CD4-positive, alpha-beta T cell treated with Interleukin-1 beta for 1 hour (primary cell): ENCODE measurements at places on chromosomes 5 and 9.

DNA sequence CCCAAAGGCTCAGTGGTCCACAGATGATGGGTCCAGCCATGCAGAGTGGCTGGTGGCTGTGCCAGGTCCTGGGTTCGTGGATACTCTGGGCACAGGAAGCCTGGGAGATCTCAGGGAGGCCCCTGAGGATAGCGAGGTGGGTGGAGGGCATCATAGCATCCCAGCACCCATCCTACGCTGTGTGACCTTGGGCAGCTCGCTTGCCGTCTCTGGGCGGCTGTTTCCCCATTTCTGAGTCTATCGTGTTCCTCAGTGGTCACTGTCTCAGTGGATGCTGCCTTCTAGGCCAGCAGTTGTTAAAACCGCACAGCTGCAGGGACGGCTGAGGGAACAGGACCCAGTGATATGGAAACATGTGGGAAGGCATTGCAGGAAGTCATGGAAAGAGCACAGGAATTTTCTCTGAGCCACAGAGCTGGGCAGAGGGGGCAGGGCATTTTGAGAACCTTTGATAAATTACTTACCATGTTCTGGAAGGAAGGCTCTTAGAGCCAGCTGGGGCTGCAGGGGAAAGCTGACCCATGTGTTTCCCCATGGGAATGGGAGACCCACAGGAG lies 86.4 kb upstream of the COL5A1 start:
- DNase-seq: no peak

DNA sequence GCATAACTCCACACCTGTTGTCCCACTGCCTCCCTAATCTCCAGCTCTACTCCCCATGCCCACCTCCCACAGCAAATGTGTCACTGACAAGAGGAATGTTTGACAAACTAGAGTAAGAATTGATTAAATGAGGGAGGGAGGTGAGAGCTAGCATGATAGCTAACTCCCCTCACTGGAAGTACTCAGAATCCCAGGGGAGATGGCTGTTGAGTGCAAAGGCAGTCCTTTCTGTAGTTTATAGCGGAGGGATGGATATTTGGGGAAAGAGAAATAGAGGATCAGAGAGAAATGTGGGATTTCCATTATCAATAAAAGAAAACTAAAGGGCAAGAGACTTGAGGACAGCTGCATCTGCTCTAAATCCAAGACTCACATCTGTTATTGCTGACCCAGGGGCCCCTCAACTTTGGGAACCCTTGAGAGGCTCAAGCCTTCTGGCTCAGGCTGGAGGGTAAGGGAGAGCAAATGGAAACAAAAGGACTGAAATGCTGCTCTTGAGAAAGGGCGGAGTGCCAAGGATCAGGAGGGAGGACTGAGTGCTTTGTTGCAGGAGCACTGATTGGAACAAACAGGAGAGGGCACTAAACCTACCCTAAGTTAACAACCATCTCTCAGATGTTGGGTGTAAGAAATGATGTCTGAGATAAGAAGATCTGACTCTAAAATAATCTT lies 372.1 kb downstream of the NTRK2 start:
- DNase-seq: no peak

GRCh38 chr5:100406640-100407039 lies 128.5 kb upstream of the FAM174A start:
- no peak for DNase-seq

GRCh38 chr9:74838351-74838750 lies 49.4 kb downstream of the TRPM6 start:
- DNase-seq: no peak

- DNase-seq: no peak
Measured at GRCh38 chr5:126417178-126417577, 6.0 kb upstream of the GRAMD2B start.

DNA sequence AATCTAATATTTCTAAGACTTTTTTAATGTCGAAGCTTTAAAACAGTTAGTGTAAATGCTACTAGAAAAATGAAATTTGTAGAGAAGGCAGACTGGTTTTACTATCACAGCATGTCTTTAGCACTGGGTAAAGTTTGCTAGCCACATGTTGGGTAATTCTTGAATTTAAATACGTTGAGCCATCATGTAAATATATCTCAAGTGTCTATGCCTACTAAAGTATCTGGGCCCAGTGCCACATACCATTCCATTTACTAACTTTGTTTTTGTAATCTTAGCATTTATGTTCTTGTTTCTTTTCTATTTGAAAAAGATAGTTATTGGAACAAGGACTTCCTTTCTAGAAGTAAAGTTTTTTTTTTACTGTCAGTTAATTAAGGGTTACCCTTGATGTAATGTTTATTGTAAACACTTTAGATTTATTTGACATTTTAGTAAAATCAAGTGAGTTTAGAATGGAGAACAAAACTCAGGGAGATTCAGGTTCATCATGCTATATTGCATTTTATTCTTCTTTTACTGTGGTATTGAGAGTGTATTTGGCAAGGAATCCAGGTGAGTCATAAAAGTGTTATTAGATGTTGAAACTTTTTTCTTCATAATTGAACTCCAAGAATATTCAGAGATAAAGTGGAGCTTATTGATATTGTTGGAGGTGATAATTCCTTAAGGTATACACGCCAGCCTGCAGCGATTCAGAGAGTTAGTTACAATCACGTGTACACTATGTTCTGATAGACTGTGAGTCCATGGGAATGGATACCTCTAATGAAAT lies 182.4 kb downstream of the CCDC171 start:
- no peak for DNase-seq

DNA sequence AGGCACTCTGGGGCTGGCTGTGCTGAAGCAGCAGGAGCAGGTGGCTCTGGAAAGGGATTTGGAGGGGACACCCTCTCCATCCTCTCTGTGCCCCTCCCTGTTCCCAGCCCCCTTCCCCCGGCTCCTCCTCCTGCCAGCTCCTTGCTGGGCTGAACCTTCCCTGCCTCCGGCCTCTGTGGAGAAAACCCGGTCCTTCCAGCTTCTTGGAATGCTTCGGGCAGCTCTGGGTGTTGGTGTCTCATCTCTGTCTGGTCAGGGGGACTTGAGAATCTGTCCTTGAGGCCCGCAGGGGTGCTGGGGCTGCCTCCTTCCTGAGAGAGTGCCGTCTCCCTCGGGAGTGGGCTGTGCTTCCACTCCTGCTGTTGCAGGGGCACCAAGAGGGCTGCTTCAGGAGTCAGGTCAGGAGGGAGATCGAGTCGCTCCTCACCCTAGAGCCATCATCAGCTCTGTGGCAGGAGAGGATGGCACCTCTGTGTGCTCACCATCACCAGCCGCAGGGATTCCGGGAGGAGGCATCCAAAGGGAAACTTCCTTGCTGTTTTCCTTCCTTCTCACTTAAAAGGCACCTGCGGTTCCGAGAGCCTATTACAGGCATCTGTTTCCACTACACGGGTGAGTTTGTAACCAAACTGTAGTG lies 30.6 kb downstream of the NDUFS6 start:
- DNase-seq: no peak

GRCh38 chr9:69466151-69466550 lies 141.1 kb downstream of the ENTREP1 start:
- DNase-seq: no peak

DNA sequence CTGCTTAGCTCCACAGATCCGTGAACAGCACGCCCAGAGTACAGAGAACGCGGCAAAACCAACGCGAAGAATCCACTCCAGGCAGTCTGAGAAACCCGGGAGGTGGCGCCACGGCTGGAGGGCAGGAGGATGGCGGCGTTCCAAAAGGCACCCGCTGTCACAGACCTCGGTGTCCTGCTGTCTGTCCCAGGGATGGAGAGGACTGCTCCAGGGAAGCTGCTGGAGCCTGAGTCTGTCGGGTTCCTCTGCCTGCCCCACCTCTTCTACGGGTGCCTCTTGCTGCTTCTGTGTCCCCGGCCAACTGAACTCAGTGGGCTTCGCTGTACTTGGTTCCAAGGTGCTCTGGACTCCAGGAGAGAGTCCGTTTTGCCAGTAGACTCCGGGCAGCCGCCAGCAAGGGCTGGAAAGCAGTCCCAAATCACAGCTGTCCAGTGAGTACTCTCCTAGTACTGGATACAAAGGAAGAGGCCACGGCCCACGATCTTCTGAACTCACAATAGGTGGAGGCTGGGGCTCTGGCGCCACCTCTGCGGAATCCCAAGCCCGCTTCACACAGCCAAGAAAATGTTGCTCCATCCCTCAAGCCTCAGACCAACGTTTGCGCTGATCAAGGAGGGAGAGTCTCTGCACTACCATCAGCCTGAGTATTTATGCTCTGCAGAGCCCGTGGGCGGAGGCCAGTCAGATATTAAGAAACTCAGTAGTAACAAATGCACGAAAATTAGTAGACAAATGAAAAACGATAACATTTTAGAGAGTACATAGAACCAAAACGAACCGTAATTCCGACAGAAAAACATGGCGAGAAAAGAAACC lies 440 bp downstream of the ANXA2R start:
- DNase-seq: peak; percentile 73

GRCh38 chr5:109196087-109196822 lies 213.5 kb downstream of the PJA2 start:
- no peak for DNase-seq

DNA sequence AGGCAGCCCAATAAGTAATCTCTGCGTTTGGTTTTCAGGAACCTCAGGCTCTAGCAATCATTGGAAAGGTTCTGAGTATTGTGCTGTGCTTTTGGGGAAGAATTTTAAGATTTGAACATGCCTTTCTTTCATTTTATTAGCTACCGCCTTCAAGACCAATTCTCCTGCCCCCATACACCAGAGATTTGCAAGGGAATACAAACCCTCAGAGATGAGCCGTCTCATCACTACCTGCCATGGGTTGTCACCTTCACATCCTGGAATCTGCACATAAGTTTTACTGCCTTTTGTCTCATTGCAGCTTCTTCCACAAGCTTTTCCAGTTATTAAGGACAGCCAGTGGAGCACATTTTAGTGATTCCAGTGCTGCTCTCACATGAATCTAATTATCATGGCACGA lies 11.7 kb upstream of the TMED7 start:
- no peak for DNase-seq

DNA sequence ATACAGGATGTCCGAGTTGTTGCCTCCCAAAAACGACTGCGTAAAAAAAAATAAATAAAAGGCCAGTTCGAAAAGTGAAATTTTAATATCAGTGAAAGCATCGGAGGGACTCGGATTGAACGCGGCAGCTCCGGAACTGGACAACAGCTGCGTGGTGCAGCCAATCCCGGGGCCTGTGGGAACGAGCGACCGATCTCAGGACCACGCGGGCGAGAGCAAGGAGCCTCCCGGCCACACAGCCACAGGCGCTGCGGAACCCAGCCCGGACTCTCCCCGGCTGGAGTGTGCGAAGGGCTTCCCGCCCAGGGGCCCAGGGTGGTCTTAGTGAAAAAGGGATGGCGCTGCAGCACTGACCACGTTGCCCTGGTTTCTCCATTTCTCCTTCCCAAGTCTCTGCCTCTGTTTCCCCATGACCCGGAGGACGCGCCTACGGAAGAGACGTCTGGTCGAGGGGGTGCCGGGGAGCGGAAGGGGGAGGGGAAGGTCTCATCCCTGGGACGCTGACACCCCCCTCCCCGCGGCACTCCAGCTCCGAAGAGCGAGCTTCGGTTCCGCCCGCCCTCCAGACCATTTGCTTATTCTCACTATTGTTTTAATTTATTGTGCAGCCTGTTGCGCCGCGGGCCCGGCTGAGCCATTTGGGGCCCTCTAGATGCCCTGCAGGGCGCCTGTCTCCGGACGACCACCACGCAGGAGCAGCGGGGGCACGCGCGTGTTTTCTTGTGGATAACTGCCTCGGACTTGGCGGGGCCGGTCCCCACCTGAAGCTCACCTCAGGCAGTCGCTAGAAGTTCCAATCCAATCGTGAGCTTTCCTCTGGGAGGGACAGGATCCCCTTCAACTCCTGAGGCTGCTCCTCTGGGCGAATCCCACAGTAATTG lies 303.0 kb downstream of the PARP8 start:
- DNase-seq: no peak

DNA sequence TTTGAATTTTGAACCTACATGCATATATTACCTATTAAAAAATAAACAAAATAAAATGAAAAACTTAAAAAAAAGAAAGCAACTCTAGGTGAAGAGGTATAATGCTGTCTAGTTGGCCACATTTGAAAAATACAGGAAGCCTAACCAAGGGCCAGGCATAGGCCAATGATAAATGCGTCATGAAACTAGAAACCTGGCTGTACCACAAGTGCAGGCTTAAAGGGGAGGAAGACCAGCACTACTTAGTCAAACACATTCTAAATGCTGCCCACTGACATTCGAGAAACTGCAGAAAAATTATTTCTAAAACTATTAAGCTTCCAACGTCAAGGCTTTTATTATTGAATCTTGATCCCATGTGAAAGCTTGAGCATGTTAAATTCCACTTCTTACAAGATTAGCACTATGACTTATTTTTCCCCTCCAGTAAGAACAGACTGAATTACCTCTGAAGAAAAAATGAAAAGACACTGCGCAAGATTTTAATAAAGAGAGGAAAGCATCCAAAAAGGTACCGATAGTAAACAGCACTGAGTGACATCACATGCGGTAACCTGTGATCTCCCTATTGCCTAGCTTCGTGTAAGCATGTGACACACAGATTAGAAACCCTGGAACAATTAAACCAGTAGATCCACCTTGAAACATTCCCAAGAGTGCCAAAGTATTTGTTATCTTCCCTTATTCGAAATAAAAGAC lies 16.2 kb downstream of the CDC14B start:
- no peak for DNase-seq

- DNase-seq: no peak
Measured at GRCh38 chr9:89079391-89079790, 88.1 kb downstream of the S1PR3 start.

- no peak for DNase-seq
Measured at GRCh38 chr9:129319076-129319937, 141.2 kb upstream of the IER5L start.

- no peak for DNase-seq
Measured at GRCh38 chr5:141515946-141516671, 27.2 kb downstream of the PCDHGC5 start.

GRCh38 chr5:32058101-32058500 lies 116.0 kb downstream of the GOLPH3 start:
- no peak for DNase-seq

GRCh38 chr5:139392678-139393496 lies 2.0 kb downstream of the PROB1 start:
- DNase-seq: peak; percentile 81

- DNase-seq: no peak
Measured at GRCh38 chr5:14724633-14725032, 60.1 kb downstream of the OTULIN start.

- DNase-seq: no peak
Measured at GRCh38 chr5:80713631-80714030, 58.8 kb upstream of the DHFR start.

DNA sequence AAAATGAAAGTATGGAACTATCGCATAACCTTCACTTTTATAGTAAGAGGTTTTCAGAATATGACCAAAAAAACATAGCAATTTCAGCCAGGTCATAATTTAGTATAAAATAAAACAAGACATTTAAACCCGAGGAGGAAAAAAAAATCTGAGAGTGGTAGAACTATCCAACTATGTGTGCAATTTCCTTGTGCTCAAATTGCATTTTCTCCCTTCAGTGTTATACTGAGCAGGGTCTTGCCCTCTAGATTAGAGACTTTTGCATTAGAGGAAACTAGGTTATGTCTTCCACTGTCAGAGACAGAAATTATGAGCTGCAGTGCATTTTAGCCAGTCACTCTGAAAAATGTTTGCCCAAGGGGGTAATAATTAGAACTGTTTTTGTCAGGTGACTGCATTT lies 330.6 kb downstream of the NR2F1-AS1 start:
- DNase-seq: no peak

GRCh38 chr9:70832492-70832891 lies 288.9 kb downstream of the TRPM3 start:
- DNase-seq: no peak

GRCh38 chr5:165858118-165858517 lies 2352.7 kb downstream of the MAT2B start:
- no peak for DNase-seq
